AG04449 (cell line): ENCODE measurements at places on chromosomes 7 and 10.

DNA sequence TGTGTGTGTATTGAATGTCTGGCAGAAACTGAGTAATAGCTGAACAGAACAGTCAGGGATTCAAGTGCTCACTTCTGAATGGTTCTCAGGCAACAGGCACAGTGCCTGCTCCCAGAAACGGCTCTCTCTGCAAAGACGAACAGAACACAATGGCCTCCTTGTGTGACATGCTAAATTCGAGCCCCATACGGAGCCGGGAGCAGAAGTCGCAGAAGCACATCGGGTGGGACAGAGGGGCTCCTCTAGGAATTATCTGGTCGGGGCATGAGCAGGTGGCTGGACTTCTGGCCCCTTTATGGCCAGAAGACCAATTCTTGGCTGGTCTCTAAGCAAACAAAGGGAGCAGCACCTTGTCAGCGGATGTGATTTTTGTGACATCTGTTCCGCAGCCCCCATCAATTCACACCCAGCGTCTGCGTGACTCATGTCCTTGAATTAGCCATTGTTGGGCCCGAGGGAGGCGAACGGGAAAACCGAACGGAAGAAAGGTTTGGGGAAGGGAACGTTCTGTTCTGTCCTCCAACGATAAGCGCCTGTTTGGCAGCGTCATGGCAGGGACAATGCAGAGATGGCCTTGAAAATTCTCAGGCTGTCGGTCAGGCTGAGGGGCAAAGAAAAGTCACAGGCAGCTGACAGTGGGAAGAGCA lies 47.3 kb upstream of the NPTX2 start:
- no peak for DNase-seq

- no peak for DNase-seq
Measured at GRCh38 chr7:77626586-77627308, 69.5 kb upstream of the RSBN1L start.

- no peak for DNase-seq
Measured at GRCh38 chr7:33145156-33145555, 15.8 kb downstream of the BBS9 start.

DNA sequence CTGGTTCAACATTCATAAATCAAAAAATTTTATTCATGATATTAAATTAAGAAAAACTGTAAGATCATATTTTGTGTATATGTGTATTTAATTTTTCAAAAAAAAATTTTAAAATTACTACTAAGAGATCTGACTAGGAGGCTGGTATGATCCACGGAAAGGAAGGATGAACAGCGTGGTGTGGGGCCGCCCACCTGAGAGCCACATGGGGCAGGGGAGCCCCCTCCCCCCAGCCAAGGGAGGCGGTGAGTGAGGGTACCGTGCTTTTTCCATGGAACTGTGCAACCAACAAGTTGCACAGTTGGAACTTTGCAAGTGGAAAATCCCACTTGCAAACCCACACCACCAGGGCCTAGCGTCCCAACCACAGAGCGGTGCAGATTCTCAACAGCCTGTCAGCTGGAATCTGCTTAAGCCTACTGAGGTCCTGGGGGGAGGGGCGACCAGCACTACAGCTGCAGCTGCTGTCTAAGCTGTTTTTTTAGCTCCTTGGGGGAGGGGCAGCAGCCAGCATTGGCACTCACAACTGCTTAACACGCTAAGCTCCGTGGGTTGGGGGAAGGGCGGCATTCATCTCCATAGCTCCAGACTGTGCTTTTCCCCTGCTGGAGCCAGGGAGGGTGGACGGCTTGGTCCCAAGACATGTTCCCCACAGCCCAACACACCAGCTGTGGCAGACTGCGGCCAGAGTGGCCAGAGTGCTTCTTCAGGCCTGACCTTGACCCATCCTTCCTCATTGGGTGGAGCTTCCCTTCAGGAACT lies 94.2 kb upstream of the IGFBP3 start:
- no peak for DNase-seq

GRCh38 chr7:119197877-119198527 lies 973.5 kb downstream of the ANKRD7 start:
- DNase-seq = no peak

GRCh38 chr7:33893377-33893776 lies 12.0 kb upstream of the BMPER start:
- DNase-seq = no peak
